ENCODE measurements at places on chromosomes 1 and 21.
A peak's percentile ranks its signal among the peaks of the same experiment; 100 is the strongest.

GRCh38 chr1:205382561-205382960 lies 25.8 kb upstream of the KLHDC8A start:
- no peak for ATAC-seq

DNA sequence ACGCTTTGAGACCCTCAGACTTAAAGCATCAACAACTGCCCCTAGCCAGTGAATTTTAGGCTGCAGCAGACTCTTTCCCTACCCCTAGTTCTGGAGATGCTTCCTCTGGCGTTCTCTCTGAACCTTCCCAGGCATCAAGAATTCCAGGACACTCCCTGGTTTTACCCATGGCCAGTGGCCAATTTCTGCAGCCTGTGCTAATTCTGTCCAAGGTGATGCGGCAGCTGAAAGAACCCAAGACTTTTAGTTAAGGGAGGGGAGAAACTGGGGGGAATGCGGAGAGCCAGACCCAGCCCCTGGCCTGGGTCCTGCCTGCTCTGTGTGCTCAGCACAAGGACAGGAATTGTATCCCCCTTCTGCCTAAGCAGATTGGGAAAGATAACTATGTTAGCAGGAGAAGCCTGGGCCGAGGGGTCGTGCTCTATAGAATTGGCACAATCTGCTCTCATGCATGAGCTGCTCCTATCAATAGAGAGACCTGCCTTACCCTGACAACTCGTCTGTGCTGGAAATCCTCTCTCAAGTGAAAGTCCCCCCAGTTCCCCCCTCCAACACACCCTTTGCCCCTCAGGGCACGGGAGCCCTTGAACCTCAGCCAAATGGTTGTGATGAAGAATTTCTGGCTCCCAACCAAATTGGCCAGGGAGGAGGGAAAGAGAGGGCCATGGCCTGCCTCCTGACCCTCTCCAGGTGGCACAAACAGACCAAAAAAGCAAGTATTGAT lies 5.4 kb upstream of the GJA8 start:
- no peak for ATAC-seq

DNA sequence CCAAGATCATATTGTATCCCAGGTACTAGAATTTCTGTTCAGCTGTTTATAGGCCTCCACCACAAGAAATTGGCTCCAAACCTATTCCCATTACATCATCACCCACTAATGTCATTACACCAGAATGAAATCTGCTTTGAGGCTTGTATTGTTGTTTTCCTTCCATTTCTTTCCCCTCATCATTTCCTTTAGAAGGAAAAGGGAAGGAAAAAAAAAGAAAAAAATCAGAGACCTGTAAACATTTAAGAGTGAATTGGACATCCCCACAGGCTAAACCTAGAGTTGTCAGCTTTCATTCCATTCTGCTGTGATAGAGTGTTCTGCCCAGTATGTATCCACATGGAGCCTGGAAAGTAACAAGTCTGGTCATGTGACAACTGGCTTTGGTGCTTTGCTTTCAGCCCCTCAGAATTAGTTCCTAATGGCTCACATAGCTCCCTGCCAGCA lies 44.6 kb downstream of the NFYC start:
- peak; percentile 54 for ATAC-seq

DNA sequence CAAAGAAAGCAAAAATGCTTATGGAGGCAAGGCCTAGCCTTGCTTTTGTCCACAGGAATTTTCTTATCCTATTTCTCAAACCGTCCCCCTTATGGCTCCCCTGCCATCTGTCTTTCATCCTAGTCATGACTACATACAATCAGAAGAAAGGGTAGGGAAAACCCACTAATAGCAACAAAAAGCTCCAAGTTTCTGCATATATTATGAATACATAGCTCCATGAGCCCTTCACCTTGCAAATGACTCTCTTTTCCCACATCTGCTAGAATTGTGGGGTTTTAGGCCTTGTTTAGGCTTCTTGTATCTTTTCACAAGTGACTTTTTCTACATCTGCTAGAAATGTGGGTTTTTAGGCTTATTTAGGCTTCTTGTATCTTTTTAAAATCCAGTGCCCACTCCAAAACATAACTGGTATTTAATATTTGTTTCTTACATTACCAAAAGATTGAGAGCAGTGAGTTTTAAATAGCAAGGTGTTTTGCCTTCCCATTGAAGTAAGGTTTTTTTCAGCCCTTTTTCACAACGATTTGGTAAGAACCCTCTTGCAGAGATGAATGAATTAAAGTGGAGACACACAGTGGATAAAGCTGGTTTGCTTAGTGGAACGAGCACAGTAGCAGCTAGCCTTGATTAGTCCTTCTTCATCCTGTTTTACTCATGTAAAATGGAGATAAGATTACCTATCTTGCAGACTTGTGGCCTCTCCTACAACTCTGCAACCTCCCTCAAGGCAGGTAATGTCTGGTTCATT lies 4.4 kb downstream of the GADD45A start:
- ATAC-seq, result no peak

DNA sequence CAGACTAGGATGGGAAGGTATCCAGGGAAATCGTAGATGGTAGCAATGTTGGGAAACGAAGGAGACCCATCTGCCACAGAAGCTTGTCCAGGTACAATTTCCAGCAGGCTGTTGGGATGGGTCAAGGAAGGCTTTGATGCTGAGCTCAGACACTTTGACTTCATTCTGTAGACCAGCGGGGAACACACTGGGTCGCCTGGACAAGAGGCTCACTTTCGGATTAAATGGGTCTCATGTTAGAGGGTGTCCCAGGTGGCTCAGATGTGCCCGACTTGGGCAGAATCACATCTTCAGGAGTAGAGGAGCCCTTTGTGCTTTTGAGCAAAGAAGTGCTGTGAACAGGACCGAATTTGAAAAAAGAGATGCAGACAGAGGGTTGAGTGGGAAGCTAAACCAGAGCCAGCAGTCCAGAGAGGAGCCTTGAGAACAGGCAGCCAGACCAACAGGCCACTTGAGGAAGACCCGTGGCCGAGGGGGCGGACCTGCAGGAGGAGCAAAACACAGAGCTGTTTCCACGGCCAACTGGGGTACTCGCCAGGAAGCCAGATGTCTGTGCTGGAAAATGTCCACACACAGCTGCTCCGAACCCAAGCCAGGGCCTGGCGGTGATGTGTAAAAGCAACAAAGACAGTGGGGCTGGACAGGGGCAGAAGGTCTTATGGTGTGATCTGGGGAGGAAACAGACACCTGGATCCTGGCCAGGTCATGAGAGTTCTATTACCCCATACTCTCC lies 146.9 kb downstream of the AJAP1 start:
- ATAC-seq, result no peak

DNA sequence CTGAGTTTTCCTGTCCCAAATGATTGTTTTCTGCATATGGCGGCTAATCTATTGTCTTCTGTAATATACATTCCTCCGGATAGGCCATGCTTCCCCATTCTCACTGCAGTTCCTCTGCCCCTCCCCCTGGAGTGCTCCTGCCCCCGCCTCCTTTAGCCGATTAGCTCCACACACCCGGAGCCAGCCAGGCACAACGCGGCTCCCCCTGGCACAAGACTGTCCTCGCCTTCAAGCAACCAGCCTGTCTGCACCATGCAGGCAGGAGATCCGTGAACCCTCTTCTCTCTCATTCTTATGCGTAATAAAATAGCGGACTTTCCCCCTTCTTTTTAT lies 18.0 kb downstream of the SERTAD4 start:
- ATAC-seq, result no peak

GRCh38 chr1:34188418-34188817 lies 11.7 kb downstream of the C1orf94 start:
- ATAC-seq, result no peak

- ATAC-seq, result no peak
Measured at GRCh38 chr1:36879613-36880012, 154.7 kb downstream of the GRIK3 start.

GRCh38 chr1:226915672-226915995 lies 24.5 kb upstream of the COQ8A start:
- no peak for ATAC-seq

GRCh38 chr1:59355361-59355760 lies 58.5 kb downstream of the FGGY start:
- ATAC-seq, result no peak

- ATAC-seq, result no peak
Measured at GRCh38 chr1:107315652-107316051, 174.8 kb downstream of the NTNG1 start.

DNA sequence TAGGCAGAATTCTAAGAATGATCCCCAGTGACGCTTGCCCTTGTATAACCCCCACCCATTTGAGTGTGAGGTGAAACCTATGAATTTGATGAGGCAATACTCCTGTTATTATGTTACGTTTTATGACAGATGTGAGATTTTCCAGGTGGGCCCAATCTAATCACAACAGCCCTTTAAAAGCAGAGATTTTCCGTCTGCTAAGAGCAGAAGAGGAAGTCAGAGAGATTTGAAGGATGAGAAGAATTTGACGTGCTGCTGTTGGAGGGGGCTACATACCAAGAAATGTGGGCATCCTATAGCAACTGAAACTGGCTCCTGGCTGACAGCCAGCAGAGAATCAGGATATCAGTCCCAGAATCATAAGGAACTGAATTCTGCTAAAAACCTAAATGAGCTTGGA lies 2.4 kb upstream of the SLC19A2 start:
- ATAC-seq, result no peak

DNA sequence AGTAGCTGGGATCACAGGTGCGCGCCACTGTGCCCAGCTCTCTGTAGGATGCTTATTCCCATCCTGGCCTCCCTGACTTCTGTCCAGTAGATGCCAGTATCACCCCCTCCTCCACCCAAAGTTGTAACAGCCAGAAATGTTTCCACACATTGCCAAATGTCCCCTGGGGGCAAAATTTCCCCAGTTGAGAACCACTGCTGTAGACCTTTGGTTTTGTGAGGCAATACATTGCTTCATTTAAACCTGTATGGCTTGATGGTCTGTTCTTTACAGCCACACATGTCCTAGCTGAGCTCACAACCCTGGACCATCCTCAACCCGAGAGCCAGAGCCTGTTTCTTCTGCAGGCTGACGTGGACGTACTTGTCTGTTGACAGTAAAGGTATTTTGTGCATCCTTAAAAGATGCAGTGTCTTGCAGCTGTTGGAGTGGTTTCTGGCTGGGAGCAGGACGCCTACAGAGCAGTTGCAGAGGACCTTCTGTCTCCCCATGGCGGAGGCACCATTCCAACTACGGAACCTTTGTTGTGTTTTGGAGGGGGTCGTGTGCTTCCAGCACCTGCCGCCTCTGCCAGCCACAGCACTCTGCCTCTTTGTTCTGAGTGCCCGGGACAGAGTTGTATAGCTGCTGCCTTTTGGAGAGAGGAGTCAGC lies 26.6 kb downstream of the DOP1B start:
- no peak for ATAC-seq

- ATAC-seq, result peak; percentile 40
Measured at GRCh38 chr1:43348343-43348808, 10.4 kb upstream of the CDC20 start.

- peak; percentile 85 for ATAC-seq
Measured at GRCh38 chr1:239879321-239880170, 212.1 kb upstream of the FMN2 start.

DNA sequence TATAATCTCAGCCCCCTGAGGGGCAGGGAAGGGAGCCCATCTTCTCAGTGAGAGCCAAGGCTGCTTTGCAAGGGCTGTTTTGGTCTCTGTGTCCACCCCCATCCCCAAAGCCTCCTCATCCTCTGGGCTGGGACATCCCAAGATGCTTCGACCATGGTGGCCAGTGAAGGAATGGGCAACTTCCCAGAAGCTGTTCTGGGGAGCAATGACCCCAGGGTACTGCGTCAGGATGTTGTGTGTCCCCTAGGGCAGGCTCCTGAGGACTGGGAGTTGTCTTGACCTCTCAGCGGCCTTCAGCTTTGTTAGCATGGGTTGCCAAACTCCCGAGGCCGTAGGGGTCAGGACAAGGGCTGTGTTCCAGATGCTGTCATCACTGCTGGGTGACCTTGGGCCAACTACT lies 238.4 kb upstream of the POU3F1 start:
- no peak for ATAC-seq

DNA sequence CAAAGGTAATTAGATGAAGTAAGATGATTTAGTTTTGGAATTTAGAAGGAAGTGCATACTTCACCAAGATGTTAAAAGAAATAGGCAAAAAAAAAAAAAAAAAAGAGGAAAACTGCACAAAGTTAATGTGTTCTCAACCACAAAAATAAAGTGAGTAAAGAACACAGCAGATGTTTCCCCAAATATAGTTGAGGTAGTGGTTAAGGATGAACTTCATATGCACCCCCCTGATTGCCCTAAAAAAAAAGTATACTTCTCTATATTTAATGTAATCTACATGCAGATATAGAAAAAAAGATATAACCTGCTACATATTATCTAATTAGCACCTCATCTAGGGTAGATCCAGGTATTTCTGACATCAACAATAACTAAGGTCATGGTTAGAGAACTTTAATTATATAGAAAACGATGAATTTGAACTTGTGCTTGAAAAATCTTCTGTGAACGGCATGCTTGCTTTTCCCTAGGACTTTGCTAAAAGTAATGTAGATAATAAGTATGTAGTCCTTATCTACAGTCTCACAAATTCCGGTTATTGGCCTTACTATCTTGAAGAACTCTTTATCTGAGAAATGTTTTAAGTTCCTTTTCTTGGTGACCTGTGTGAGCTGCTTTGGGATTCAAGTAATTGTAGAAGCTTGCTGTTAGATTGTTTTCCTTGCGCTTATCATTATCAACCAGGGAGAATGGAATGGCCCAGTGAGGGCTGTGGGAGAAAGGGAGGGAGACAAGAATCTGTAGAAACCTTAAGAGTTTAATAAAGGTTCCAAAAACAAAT lies 70.1 kb upstream of the LRRC7 start:
- ATAC-seq, result no peak

- peak; percentile 49 for ATAC-seq
Measured at GRCh38 chr1:83910461-83910860, 88.5 kb downstream of the TTLL7 start.

DNA sequence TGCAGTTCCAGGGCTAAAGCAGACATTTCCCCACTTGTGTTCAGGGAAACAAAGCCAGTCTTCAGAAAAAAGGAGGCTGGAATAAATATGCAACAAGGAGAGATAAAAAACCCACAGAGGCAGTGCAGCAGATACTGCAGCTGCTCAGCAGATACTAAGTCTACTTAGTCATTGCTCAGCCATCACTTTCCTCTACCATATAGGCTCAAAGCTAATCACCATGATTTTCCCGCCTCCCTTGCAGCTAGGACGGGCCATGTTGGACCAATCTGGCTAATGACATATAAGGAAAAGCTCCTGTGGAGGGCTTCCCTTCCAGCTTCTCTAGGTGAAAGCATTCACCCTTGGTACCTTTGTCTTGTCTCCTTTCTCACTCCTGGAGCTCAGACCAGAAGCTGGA lies 10.0 kb upstream of the EFHD2 start:
- ATAC-seq, result peak; percentile 10

- no peak for ATAC-seq
Measured at GRCh38 chr1:145917595-145917994, 922 bp downstream of the PEX11B start.

DNA sequence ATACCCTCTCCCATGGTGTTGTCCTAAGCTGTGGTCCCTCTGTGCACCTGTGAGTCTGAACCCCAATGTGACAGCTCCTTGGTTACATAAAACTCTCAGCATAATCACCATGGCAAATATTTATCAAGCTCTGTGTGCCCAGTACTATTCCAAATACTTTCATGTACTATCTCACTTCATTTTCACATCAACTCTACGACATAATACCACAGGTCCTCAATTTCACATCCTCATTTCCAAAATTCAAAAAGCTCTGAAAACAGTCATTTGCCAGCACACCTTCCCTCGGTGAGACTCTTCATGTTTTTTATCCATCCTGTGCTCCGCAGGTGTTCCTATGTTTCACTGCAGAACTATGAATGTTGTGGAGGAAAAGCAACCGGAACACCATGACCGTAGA lies 12.4 kb upstream of the CREG1 start:
- no peak for ATAC-seq

Data from esophagus mucosa (tissue), 1 donor.